SHP77 (cell line): ENCODE measurements at places on chromosomes 6 and 20.

DNA sequence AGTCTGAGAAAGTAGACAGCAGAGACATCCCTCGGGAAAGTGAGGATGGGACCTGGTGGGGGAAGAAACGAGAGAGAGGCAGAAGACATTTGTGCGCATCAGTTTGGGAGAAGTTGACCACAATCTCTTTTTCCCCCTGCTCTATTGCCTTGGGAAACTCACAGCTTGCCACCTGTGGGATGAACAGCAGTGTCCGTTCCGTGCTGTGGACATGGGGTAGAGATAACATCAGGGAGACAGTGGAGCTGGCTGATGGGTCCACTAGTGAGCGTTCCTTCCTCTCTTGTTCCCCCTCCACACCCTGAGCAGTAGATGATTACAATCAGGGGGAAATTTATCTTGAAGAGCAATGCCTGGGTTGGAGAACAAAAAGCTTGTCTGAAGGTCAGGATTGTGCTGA, 21.8 kb upstream of the RNF182 start:
- no peak for DNase-seq

- peak; percentile 54 for DNase-seq
Observed at GRCh38 chr20:48769069-48769983, 58.5 kb downstream of the PREX1 start.

- DNase-seq = no peak
Observed at GRCh38 chr20:11247046-11248010, 573.5 kb upstream of the JAG1 start.

DNA sequence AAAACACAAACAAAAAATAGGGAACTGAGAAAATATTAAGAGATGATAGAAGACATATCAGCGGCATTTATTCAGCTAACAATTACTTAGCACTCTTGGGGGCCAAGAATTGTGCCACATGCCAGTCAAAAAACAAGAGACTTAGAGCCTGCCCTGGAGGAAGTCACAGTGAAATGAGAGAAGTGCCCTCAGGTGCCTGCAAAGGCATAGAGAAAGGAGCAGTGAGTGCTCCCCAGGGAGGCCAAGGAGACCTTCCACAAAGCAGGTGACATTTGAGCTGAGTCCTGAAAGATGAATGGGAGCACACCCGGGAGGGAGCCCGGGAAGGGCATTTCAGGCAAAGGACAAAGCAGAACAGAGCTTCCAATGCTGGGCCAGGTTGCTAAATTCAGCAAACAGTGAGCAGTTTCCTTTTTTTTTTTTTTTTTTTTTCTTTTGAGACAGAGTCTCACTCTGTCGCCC, 184.7 kb upstream of the JARID2 start:
- no peak for DNase-seq

DNA sequence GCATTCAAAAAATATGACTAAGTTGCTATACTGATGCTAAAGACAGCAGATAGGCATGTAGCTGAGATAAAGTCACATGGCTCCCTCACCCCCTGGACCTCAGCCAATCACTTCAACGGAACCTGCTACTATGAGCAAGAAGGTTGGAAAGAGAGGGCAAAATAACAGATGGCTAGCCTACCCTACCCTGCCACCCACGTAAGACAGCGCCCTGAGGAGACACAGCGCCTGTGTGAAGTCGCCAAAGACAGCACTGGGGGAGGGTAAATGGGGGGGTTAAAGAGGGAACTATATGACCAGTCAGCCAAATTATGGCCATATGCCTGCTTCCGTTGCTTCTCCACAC, 163.2 kb downstream of the RALGAPA2 start:
- DNase-seq = peak; percentile 86

- no peak for DNase-seq
Observed at GRCh38 chr6:5090603-5091002, 5.5 kb downstream of the PPP1R3G start.

GRCh38 chr6:17866876-17867444, 120.5 kb downstream of the KIF13A start:
- DNase-seq = no peak

DNA sequence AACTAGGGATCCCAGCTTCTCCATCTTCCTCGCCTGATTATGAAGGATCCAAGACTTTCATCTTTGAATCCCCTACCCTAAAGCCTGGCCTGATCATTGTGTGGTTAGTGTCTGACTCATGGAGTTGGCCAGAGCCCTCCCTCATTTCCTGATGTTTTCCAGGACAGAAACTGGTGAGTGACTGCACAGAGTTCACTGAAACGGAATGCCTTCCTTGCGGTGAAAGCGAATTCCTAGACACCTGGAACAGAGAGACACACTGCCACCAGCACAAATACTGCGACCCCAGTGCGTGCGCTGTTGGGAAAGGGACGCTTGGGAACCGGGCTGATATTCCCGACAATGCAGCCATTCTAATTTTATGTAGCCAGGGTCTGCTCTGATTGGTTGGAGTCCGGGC, 4.0 kb downstream of the CD40 start:
- no peak for DNase-seq
